ENCODE measurements at places on chromosomes 16 and 17. TPM values are rescaled to one million over a fixed set of nuclear protein-coding genes. Genes with fewer than 3 reads are reported as not detected.

TPSG1 gene
- 0.54 TPM for total RNA-seq

GRCh38 chr17:58325289-58325726 lies 3.3 kb downstream of the TSPOAP1 start:
- H3K36me3 ChIP-seq = no peaks in the 10 kb centered on the region
- no peak overlapping the region for H3K27ac ChIP-seq
- H3K4me3 ChIP-seq = peak overlapping the region; percentile 87
- peaks cover 6% of the 10 kb centered on the region for H3K4me1 ChIP-seq

DNA sequence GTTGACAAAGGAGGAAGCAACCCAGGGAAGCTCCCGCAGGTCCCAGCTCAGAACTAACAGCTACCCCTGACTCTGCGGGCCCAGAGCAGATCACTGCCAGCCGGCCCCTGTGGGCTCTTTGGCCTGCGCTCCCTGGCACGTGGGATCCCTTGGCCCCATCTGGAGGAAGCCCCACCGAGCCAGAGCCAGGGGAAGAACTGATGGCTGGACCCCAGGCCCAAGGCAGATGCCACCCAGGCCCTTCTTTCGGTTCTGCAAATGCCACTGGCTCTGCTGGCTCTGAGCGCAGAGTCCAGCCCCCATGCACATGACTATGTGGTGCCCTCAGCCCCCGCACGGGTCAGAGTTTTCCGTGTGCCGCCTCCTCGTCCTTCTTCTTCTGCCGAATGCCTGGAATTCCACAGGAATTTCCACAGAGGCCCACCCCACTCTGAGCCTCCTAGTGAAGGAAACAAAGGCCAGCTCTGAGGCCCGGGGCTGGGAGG lies 35.8 kb upstream of the SNN start:
- H3K36me3 ChIP-seq = no peaks in the 10 kb centered on the region
- H3K4me1 ChIP-seq = peaks cover 15% of the 10 kb centered on the region
- peak overlapping the region; percentile 1 for H3K4me3 ChIP-seq
- no peak for DNase-seq
- no peaks in the 10 kb centered on the region for H3K27me3 ChIP-seq

P2RX5 gene
- not detected for total RNA-seq

- H3K4me3 ChIP-seq = no peak overlapping the region
- no peak for DNase-seq
- no peaks in the 10 kb centered on the region for H3K27me3 ChIP-seq
- no peaks in the 10 kb centered on the region for H3K4me1 ChIP-seq
- H3K27ac ChIP-seq = no peak overlapping the region
These were observed 136.3 kb upstream of the CACNG3 start for GRCh38 chr16:24119807-24120206.

CAPNS2 gene
- not detected for total RNA-seq

TBC1D3I gene
- total RNA-seq = not detected

SOX8 gene
- 10.1 TPM for total RNA-seq

CLEC18A gene
- total RNA-seq = 12.4 TPM

DNA sequence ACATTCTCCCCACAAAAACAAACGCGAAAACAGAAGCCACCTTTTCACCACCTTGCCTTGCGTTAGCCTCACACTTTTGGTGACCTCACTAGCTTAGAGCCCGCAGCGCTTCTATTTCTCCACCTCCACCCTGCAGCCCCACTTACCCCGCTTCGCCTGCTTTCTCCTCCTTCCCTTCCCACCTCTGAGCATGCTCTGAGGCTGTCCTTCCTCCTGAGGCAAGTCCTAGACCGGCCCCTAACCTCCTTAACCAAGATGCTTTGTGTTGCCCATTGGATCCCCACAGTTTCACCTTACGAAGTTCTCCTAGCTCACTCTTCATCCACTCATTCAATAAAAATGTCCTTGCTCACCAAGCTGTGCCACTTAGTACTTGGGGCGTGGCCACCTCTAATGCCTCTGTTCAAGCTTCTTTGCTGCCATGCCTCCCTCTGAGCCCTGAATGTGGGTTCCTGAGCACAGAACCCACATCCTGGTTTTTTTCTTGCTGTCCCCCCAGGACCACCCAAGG lies 1.3 kb downstream of the GNGT2 start:
- H3K27ac ChIP-seq = no peak overlapping the region
- peaks cover 4% of the 10 kb centered on the region for H3K27me3 ChIP-seq
- no peak for DNase-seq
- no peaks in the 10 kb centered on the region for H3K36me3 ChIP-seq

GRCh38 chr16:19710191-19710908 lies 7.7 kb downstream of the KNOP1 start:
- peaks cover 26% of the 10 kb centered on the region for H3K36me3 ChIP-seq
- no peak overlapping the region for H3K4me3 ChIP-seq
- no peak overlapping the region for H3K27ac ChIP-seq
- DNase-seq = no peak

Data from thoracic aorta (tissue), 2 donors.